ENCODE measurements at places on chromosomes 6 and 20. TPM values are rescaled to one million over a fixed set of nuclear protein-coding genes. Genes with fewer than 3 reads are reported as not detected.

SSTR4 gene
- total RNA-seq = not detected

DNA sequence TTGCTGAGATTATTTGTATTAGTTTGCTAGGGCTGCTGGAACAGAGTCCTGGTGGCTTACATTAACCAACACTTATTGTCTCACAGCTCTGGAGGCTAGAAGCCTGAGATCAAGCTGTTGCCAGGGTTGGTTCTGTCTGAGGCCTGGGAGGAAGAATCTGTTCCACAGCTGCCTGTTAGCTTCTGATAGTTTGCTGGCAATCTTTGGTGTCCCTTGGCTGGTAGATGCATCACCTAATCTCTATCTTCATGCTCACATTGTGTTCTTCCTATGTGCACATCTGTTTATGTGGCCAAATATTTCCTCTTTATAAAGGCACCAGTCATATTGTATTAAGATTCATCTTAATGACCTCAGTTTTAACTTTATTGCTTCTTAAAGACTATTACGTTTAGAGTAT lies 19.5 kb downstream of the SF3B5 start:
- no peak for ATAC-seq

DNA sequence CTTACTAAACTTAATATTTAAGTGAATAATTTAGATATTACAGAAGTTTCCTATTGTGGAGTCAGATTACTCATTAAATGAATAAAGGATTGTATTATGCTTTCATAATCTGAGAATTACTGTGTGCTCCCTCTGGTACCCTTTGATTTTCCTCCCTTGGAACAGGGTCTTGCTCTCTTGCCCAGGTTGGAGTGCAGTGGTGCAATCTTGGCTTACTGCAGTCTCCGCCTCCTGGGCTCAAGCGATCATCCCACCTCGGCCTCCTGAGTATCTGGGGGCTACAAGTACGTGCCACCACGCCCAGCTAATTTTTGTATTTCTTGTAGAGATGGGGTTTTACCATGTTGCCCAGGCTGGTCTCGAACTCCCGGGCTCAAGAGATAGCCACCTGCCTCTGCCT lies 9.6 kb downstream of the WTAP start:
- no peak for ATAC-seq

DNA sequence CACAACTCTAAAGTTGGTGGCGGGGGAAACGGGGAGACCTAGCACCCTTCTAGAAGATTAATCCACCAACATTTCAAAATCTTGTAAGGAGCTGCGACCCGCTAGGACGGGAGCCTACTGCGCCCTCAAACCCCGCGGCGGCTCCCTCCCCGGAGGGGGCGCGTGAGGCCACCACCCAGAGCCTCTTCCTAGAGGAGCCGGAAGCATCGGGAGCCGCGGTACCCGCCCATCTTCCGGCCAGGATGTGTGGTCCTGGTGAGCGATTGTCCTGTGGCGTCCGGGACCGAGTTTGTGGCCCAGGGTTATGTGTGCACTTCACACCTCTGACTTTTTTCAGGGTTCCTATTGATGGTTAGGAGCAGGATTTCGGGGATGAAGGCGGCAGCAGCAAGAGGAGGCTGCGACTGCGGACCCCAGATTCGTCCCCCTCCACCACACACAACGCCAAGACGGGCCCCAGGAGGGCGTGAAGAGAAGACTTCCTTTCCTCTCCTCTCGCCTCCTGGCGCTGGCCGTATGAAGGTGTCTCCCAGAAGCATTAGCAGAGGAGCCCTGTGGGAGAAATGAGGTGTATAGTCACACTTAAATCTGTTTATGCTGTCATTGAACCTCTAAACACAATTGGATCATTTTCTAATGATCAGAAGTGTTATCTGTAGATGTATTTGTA lies 10.7 kb downstream of the ZNF165 start:
- ATAC-seq = peak; percentile 43

All from gastroesophageal sphincter (tissue), 4 donors.